Motor neuron (in vitro differentiated cells): ENCODE measurements at places on chromosomes 13 and 19.

GRCh38 chr13:27556109-27556508 is 64.2 kb downstream of the LNX2 start:
- ATAC-seq = no peak

GRCh38 chr19:37082307-37082706 is 4.1 kb downstream of the ZNF420 start:
- ATAC-seq = no peak

GRCh38 chr13:108987944-108988343 is 358.5 kb downstream of the MYO16 start:
- ATAC-seq = no peak

DNA sequence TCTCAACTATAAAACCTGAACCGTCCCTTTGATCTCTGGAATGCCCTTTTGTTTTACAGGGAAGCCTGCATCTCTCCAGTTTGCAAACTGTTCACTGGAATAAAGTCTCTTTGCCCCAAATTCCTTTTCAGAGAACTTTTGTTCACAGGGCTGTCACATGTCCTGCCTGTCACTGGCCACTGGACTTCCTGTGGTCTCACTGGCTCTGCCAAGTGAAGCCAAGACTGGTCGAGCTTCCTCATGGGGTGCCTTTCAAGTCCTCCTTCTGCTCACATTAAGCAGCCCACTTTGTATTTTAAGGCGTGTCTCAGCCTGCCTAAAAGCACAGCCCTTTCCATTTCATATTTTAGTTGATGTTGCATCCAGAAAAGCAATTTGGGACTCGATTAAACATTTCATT is 215.7 kb downstream of the KATNAL1 start:
- no peak for ATAC-seq

- ATAC-seq = no peak
These were observed 351.7 kb upstream of the TMTC4 start for GRCh38 chr13:101026328-101026727.

DNA sequence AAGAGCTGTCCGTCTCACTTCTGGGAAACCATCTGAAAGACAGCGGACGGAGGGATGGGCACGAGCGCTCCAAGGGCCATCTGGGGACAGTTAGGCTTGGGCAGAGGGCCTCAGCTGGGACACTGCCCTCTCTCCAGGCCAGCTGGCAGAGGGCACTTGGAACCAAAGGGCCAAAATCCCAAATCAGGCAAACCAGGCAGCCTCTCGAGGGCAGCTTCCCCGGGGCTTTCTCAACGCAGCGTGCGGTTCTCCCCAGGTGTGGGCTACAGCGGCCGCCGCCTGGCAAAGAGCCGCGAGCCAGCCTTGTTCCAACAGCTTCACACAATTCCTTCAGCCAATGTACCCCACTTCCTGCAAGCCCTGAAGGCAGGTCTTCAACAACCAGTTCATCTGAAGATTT is 5.0 kb downstream of the MLLT1 start:
- ATAC-seq = no peak

GRCh38 chr19:19033176-19033425 is 216 bp downstream of the SUGP2 start:
- no peak for ATAC-seq

DNA sequence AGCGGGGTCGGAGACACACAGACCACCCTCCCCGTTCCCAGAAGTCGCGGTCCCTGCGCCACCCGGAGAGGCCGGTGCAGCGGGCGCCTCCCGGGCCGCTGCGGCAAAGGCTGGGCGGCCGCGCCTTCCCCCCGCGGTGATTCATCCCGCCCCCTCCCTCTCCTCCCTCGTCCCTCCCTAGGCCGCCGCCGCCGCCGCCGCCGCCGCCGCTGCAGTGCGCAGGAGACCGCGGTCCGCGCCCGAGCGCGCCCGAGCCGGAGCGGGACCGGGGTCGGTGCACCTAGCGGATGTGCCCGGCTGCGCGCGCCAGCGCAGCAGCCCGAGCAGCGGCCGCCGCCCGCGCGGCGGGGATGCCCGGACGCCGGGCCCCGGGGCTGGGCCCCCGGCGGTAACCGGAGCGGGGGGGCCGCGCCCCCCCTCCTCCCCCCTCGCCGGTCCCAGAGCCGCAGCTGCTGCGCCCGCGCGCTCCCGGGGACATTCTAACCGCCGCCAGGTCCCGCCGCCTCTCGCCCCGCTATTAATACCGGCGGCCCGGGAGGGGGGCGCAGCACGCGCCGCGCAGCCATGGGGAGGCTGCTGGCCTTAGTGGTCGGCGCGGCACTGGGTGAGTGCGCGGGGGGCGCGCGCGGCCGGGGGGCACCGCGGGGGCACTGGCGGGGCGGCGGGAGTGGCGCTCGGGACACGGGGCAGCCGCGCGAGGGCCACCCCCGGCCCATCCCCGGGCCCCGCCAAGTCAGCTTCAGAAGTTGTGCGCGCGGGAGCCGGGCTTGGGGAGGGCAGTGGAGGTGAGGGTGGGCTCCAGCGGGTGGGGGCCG is at the start of gene SCN1B:
TSS of gene SCN1B (plus strand) at position 214 of the 815 bp plus-strand sequence. CDS start at position 565, 351 bp downstream.
- ATAC-seq = peak; percentile 86

- ATAC-seq = no peak
These were observed 4.0 kb upstream of the KLF16 start for GRCh38 chr19:1867349-1867724.

DNA sequence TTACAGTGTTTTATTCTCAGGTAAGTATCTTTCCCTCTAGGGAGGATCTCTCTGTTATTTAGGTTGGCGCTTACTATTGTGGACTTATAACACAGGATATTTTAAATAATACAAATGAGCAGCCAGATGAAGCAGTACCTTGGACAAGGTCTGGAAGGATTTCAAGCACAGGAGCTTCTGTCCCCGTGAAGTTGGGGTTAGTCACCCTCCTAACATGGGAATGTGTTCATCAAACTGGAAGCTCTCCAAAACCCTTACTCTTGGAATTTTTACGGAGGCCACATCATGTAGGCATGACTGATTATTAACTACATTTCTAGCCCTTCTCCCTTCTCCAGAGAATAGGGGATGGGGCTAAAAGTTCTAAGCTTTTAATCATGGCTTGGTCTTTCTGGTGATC is 38.3 kb upstream of the SPRY2 start:
- no peak for ATAC-seq

DNA sequence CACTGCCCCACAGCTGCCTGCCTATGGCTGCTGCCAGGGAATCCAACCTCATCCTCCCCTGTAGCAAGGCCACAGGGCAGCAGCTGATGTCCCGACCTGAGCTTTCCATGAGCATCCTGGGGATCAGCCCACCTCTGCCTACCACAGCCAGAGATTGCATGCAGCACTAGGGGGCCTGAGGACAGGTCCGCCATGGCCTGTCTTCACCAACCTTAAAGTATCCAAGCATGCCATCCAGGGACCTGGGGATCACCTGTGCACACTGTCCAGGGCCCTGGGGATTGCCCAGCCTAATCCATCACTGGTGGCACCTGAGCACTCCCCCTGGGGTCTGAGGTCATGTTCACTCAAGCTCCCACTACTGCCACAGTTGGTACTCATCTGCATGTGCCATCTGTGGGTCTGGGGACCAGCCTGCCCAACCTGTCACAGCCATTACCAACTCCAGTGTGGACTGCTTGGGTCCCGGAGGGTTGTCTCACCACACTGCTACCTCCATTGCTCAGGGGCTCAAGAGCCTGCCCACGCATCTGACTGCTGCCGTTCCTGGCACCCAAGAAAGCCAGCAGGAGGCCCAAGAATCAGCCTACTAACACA is 53.0 kb downstream of the KCTD15 start:
- ATAC-seq = no peak

DNA sequence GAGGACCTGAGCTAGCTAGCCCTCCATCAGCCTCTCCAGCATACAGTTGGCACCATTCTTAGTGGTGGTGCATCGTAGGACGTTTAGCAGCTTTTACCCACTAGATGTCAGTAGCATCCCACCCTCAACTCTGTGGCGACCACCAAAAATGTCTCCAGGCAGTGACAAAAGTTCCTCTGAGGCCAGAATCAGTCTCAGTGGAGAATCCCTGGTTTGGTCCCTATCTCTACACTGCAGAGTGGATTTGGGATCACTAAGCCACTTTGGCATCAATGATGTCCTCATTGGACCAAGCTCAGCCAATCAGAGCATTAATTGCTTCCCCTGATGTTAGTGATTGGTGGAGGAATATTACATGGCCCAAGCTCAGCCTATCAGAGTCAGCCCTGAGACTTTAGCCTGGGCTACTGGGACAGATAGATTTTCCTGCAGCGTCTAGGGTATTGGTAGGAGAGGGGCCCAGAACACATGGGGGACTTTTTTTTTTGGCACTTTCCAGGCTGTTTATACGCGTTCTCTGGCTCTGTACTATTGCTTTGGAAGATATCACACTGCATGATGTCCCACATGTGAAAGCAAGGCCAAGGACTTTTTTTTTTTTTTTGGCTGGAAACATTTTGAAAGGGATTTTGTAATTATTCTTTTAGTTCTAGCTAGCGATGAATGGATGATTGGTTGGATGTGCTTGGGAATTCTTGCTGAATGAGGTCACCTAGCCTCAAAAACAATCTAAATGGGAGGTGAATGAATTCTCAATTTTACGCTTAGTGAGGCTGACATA is 7.0 kb downstream of the TMEM221 start:
- ATAC-seq = peak; percentile 65

- ATAC-seq = no peak
These were observed 68.8 kb downstream of the WASF3 start for GRCh38 chr13:26626271-26626670.

DNA sequence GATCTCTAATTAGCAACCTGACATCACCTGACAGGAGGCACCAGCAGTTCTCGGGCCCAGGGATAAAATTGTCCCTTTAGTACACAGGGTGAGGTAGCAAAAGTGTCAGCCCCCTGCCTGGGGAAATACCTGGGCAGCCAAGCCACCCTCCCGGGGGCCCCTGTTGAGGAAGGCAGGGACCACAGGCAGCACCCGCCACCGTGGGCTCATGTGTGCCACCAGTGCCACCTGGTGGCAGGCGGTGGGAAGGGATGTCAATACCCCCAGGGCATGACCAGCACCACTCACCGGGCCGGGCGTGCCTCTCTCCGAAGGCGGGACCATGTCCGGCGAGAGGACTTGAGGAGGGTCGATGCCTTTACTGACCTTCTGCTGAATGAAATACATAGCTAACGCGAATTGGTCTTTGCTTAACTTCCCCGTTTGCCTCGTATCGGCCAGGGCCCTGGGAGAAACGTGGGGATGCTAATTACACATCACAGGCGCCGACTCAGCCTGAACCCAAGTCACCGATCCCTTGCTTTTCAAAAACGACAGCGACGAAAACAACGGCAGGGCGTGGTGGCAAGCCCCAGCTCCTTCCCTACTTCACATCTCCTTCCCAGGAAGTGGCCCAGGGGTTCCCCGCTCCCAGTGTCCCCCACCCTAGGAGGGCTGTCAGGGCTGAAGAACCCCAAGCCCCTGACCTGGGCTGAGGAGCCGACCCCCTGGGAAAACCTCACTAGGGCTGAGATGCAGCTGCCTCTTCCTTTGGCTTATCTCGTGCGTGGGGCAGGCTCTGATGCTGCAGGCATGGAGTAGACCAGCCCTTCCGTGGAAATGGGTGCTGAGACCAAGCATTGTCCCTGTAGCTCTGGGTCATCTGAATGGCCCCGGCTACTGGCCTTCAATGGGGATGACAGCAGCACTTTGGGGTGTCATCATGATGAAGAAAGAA is 53.8 kb downstream of the EPS15L1 start:
- ATAC-seq = peak; percentile 75

- no peak for ATAC-seq
These were observed 138.6 kb downstream of the MIPEP start for GRCh38 chr13:23750383-23751121.

GRCh38 chr19:8361921-8362793 is 1.8 kb upstream of the ANGPTL4 start:
- ATAC-seq = peak; percentile 83

GRCh38 chr13:88068316-88068715 is 397.1 kb downstream of the SLITRK5 start:
- ATAC-seq = no peak

GRCh38 chr13:101408154-101408553 is 8.2 kb downstream of the NALCN start:
- ATAC-seq = no peak

GRCh38 chr13:113846636-113847318 is 17.1 kb downstream of the GAS6 start:
- no peak for ATAC-seq

DNA sequence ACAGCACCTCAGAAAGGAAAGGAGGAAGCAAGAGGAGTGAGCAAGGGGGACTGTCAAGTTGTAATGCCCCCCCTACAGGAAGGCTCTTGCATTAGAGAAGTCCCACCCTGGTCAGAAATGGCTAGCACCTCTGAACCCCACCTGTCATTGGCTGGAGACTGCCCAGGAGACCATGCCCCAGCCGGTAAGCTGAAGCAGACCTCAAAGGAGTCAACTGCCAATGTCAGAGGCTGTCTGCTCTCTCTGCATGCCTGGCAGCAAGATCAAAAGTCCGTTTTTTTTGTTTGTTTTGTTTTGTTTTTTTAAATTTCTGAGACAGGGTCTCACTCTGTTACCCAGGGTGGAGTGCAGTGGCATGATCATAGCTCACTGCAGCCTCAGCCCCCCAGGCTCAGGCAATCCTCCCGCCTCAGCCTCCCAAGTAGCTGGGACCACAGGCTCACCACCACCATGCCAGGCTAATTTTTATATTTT is 8.1 kb upstream of the BCL3 start:
- no peak for ATAC-seq

GRCh38 chr19:48398375-48399235 is 5.1 kb downstream of the GRIN2D start:
- peak; percentile 17 for ATAC-seq

DNA sequence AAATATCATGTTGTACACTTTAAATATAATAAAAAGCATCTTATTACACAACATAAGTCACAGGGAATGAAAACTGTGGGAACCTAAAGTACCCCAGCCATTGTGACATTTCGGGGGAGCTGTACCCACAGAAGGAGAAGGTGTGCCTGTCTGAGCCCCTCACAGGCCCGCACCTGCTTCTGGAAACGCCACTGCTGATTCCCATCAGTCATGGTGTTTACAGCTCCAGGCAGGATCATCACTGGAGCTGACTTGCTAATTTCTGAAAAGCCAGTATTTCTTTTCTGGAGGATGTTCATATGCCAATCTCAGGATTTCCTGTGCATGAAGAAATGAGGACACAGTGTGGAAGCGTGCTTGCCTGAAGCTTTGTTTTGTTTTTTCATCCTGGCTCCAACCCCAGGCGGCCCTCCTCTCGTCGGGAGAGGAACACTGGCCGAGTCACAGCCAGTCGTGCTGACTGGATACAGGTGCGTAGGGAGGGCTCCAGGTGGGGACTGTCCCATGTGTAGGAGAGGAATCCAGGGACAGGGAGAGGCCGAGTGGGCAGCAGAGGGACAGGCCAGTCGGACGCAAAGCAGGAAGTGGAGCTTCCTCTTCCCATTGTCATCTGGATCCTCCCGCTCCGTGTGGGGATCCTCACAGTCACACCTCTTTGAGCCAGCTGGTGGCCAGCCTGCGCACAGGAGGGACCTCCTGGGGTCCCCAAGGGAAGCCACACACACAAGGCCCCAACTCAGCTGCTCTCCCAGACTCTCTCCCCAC is 4.2 kb upstream of the ATP12A start:
- peak; percentile 42 for ATAC-seq

DNA sequence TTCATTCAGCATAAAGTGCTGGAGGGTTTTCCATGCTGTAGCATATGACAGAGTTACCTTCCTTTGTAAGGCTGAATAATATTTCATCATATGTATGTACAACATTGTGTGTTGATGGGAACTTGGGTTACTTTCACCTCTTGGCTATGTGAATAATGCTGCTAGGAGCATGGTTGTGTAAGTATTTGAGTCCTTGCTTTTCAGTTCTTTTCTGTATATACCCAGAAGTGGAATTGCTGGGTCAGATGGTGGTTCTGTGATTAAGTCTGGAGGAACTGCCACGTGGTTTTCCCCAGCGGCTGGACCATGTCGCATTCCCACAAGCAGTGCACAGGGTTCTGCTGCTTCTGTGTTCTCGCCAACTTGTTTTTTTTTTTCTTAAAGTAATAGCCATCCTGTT is 101.2 kb upstream of the TEX29 start:
- ATAC-seq = peak; percentile 34
